IMR-90 (cell line): ENCODE measurements at places on chromosomes 1 and 21.

DNA sequence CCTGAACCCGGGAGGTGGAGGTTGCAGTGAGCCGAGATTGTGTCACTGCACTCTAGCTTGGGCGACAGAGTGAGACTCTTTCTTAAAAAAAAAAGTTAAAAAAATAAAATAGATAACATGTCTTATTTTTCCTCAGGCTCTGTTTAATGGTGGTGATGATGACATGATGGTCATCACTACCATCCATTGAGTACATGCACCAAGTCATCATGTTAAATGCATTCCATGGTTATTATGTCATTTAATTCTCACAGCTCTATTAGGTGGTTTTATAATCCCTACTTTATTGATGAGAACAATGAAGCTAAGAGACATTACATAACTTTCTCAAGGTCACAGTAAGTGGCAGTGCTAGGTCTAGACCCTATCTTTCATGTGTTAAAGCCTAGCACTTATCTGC lies 34.4 kb upstream of the MAB21L3 start:
- DNase-seq = no peak

DNA sequence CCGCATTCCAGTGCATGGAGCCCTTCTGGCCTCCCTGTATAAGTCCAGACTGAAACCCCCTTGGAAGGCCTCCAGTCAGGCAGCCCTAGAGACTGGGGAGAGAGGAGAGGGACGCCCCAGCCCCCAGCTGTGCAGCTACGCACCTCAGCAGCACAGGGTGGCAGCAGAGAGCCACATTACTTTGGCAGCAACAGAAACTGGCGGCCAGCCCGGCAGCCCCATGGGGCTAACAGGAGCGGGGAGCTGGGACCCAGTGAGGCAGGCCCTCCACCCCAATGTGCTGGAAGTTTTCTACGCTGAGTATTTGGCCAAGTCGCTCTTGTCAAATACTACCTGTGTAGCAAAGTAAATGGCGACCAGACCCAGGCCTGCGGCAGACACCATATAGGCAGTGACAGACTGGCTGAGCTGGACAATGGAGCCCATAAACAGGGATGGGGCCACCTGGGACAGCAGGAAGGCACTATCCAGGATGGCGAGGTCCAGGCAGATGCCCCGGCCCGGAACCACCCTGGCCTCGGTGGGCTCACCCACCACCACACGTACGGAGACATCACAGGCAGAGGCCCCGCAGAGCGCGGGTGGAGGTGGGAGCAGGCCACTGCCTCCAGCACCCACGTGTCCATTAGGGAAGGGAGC lies 21.2 kb downstream of the SLC45A3 start:
- peak; percentile 53 for DNase-seq

- DNase-seq = no peak
These were observed 26.9 kb downstream of the ITPKB start for GRCh38 chr1:226711976-226712741.

DNA sequence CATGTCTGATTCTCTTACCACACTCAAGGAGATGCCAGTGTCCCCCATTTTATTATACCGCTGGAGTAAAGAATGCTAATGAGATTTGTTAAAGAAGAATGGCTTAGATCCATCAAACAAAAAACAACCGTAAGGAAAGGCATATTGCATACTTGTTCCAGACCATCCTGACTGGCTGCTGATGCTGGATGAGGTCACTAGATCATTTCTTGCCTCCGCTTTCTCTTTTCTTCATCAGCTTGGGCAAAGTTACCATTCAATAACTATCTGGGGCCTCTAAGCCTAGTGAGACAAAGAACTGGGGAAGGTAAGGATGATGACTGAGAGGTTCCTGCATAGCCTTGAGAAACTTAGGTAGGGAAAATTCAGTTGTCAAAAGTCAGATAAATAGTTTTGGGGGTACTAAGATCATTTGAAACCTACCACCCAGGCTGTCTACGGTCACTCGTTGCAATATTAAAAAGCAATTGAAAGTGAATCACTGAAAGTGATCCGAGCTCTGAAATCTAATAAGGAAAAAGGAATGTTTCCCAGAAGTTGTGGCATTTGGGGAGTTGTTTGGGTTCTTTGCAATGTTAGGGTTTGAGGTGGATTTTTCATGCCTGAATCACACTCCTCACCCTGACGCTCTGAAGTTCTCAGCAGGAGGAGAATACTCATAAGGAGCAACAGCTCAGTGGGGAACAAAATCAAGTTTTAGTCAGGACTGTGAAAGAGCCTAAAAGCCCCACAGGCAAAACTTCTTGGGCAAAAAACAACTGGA lies 176.8 kb downstream of the HHIPL2 start:
- peak; percentile 99 for DNase-seq

DNA sequence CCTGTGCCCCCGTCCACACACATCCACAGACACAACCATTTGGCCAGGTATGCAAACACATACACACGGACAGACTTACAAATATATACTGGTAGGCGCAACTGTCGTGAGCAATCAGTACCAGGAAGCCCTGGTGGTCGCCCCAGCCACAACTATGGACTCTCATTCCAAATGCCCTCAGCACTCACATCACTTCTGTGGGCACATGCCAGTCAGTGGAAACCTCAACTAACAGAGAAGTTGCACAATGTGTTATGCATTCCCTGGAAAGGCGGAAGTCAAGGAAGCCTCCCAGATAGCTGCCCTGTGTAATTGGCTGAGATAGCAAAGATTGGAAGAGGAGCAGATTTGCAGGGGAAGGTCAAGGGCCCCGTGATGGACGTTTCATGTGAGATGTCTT lies 1.4 kb upstream of the HEYL start:
- no peak for DNase-seq

GRCh38 chr1:70892930-70893329 lies 154.7 kb downstream of the PTGER3 start:
- no peak for DNase-seq

DNA sequence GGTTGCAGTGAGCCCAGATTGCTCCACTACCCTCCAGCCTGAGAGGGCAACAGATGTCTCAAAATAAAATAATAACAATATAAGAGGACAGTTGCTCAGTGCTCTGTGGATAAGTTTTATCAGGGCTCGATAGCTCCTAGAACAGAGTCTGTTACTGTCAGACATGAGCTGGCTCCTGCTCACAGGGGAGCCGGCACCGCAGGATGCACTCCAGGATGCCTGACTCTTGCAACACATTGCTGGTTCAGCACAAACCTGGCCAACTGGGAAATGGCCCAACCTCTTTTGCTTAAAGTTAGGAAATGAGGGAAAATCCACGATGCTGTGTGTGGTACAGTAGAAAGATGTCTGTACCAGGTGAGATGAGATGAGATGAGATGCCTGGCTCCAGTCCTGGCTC lies 5.8 kb upstream of the CTSE start:
- peak; percentile 20 for DNase-seq

- DNase-seq = peak; percentile 83
These were observed 66.7 kb downstream of the KCNJ6 start for GRCh38 chr21:37849506-37850102.

DNA sequence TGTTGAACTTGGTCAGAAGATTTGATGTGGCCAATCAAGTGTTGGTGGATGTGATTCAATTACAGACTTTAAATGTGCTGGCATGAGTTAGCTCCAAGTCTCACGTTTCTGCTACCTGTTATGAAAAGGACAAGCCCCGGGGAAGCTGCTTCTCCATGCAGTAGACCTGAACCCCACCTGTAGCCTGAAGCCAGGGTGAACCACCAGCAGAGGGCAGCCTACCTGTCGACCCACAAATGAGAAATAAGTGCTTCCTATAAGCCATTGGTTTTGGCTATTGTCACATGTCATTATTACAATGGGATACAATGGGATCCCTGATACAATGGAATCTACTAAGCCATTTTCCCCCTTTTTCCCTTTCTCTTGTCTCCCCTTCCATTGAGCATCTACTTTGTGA lies 230.2 kb downstream of the PRDM2 start:
- DNase-seq = no peak

- DNase-seq = peak; percentile 48
These were observed 54.7 kb downstream of the STUM start for GRCh38 chr1:226603022-226603857.

DNA sequence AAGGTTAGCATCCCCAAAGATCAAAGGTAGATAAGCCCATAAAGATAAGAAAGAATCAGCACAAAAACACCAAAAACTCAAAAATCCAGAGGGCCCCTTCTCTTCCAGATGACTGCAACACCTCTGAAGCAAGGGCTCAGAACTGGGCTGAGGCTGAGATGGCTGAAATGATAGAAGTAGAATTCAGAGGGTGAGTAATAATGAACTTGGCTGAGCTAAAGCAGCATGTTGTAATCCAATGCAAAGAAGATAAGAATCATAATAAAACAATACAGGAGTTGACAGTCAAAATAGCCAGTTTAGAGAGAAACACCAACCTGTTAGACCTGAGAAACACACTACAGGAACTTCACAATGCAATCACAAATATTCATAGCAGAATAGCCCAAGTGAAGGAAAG lies 406.9 kb upstream of the CXADR start:
- DNase-seq = no peak
